ENCODE measurements at places on chromosomes 4 and X.

DNA sequence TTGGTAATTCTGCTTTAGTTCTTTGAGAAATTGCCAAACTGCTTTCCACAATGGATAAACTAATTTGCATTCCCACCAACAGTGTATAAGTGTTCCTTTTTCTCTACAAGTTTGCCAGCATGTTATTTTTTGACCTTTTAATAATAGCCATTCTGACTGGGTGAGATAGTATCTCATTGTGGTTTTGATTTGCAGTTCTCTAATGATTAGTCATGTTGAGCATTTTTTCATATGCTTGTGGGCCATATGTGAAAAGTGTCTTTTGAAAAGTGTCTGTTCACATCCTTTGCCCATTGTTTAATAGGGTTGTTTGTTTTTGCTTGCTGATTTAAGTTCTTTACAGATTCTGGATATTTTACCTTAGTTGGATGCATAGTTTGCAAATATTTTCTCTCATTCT is 25.9 kb downstream of the ENPEP start:
- DNase-seq, result no peak

GRCh38 chrX:20350596-20350995 is 83.9 kb upstream of the RPS6KA3 start:
- DNase-seq, result no peak

- no peak for DNase-seq
Measured at GRCh38 chr4:37073226-37073840, 171.2 kb upstream of the NWD2 start.

- DNase-seq, result no peak
Measured at GRCh38 chr4:111502626-111503025, 642.6 kb upstream of the FAM241A start.

GRCh38 chr4:177461606-177462005 is 19.4 kb upstream of the AGA start:
- no peak for DNase-seq

DNA sequence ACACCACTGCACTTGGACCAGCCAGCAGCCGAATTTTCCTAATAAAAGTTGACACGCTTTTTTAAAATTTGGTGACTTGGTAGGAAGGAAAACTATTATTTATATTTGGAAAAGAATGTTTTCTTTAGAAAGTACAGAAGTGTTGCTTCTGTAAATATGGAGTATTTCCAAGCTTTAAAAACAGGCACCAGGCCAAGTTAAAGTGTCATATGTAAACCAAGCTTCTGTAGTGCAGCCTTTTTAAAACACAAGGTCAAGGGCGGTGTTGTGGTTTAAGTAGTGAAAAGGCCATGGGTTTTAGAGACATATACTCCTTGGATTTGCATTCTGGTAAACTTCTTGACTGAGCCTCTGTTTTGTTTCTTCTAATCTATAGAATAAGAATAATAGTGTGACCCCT is 62.7 kb downstream of the TRIM2 start:
- no peak for DNase-seq

DNA sequence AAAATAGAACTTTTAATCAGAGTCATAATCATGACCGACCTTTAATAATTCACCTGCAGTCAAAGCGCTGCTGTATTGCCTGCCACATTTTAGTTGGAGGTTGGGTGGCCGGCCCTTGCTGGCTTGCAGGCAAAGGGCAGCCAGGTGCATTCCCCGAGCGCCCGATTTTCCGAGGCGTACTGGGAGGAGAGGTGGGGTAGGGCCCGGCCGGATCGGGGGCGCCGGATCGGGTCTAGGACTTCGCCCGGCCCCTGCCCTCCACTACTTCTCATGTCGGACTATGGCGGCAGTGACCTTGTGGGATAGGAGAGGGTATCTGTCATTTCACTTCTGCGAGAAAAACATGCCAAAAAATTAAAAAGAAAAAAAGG is 2.5 kb upstream of the RS1 start:
- peak; percentile 1 for DNase-seq

DNA sequence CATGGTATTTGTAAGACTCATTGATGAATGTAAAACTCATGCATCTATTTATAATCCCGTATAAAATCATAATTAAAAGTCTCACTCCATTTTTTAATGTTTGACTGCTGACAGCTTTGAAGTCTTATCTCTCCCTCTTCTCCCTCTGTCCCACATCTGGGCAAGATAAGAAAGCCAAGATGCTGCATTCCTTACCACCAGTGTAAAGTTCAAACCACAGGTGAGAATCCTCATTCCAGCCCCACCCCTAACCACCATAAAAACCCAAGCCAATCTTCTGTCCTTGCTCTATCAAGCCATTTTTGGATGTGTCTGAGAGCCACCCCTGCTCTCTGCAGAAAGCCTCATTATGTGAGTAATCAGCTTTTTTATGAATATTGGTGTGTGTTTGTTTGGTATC is 59.3 kb upstream of the MAGED1 start:
- no peak for DNase-seq

DNA sequence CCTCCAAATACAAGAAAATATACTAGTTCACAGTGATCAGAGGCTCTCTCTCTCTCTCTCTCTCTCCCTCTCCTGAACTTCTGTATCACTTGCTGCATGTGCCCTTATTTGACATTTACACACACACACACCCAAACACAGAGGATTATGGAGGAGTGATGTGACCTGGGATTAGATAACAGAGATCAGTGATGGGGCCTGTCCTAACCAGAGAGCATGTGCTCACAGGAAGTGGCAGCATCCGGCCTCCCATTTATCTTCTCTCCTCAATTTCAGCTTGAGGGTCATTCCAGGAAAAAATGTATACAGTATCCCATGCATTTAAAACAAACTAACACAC is 143.0 kb downstream of the TSPAN5 start:
- no peak for DNase-seq

Data from stimulated activated CD8-positive, alpha-beta memory T cell treated with anti-CD3 and anti-CD28 coated beads, Interleukin-15, amount 100 ng/mL, for 24 hours (primary cell).